ENCODE measurements at places on chromosomes 6 and 20. TPM values are rescaled to one million over a fixed set of nuclear protein-coding genes. Genes with fewer than 3 reads are reported as not detected.
A peak's percentile ranks its signal among the peaks of the same experiment; 100 is the strongest.

DNA sequence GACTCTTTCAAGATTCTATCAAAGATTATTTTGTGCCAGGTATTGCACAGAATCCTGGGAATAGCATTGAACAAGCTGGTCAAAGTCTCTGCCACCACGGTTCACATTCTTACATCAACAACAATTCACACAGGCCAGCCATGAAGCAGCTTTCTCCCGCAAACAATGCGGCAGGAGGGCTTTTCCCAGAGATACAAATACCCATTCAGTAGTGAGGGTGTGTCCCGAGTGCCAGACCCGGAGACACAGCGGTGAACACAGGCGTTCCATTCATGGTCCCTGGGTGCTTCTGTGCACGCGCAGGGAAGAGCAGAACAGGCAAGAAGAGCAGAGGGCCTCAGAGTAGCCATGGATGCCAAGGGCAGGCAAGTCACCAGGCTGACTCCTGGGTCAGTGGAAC is 83.3 kb upstream of the PDE10A start:
- DNase-seq, result no peak

Gene TCF15
- total RNA-seq, result not detected

GRCh38 chr6:26155061-26155930 is 68.1 kb downstream of the HFE start:
- peak; percentile 38 for DNase-seq

Gene ACTL10
- total RNA-seq, result not detected

GRCh38 chr6:167030222-167031072 is 31.2 kb downstream of the CEP43 start:
- DNase-seq, result no peak

- DNase-seq, result no peak
These were observed 93.8 kb upstream of the MARCKS start for GRCh38 chr6:113763311-113763766.

GRCh38 chr6:125481056-125481455 is 179.3 kb upstream of the HDDC2 start:
- no peak for DNase-seq

Gene MYB
- total RNA-seq, result 4.1 TPM

DNA sequence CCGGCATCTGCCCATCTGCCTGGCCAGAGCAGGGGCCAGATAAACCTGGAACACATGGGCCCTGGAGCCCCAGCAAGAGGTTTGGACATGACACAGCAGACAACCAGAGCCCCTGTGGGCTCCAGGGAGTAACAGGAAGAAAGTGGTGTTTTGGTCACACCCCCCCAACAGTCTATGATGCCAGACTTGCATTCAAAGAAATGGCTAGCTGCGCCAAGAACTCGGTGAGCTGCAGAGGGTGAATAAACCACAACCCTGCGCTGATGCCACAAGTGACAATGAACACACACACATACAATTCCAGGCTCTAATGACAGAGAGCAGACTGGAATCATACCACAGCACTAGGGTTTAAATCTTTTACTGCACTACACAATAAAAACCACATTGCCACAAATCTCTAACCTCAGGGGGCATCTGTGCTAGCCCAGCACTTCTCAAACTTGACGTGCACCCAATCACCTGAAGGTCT is 34.0 kb downstream of the TRERF1 start:
- DNase-seq, result peak; percentile 14

Measured in A172 (cell line).